Dermis microvascular lymphatic vessel endothelial cell (primary cell): ENCODE measurements at places on chromosomes 16 and 17.

GRCh38 chr16:89013111-89013510 is 36.1 kb upstream of the CBFA2T3 start:
- no peak for DNase-seq

- no peak for DNase-seq
Measured at GRCh38 chr16:35365675-35366074, 1906.3 kb downstream of the TP53TG3F start.

GRCh38 chr16:88894681-88895300 is 28.3 kb upstream of the PABPN1L start:
- DNase-seq, result no peak

GRCh38 chr16:6132121-6132520 is 1034.5 kb upstream of the EEF2KMT start:
- no peak for DNase-seq

DNA sequence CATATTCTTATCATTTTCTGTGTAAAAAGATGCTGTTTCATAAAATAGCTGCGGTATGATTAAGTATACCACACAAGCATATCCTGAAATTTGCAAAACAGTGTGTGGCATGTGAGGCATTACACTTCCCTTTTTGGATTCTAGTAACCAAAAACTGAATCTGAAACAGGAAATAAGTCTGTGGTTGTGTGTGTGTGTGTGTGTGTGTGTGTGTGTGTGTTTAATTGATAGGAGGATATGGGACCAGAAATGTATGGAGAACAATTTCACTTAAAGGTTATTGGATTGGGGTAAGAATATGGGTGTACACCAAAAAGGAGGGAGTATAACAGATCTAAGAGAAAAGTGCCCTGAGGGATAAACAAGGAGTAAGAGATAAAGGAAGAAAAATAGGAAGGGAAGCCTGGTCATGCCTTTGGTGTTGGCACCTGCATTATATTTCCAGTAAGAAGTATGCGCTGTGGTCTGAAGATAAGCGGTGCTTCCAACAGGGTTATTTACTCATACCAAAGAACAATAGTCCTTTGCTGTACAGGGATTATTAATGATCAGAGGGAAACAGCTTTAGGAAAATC is 4.0 kb downstream of the LYRM1 start:
- DNase-seq, result peak; percentile 97

GRCh38 chr16:75109732-75110243 is 6.8 kb downstream of the LDHD start:
- no peak for DNase-seq

DNA sequence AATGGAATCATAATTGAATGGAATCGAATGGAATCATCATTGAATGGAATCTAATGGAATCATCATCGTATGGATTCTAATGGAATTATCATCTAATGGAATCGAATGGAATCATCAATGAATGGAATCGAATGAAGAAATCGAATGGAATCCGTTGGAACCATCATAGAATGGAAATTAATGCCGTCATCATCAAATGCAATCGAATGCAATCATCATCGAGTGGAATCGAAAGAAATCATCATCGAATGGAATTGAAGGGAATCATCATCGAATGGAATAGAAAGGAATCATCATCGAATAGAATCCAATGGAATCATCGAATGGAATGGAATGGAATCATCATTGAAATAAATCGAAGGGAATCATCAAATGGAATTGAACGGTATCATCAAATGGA is 217.2 kb downstream of the SHCBP1 start:
- no peak for DNase-seq

DNA sequence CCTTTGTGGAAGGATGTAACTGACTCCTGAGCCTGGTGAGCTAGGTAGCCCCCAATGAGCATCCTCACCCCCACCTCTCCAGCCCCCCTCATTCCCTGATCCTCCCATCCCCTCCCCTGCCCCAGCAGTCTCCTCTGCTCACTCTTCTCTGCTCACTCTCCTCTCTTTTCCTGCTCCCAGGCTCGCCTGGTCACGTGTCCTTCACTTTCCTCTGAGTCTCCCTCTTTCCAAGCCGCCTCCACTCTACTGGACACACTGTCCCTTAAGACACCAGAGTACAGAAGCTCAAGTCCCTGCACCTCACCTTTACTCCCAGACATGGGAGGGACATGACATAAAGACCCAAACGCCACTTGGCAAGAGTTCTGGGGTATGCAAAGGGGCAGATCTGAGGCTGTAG is 76.3 kb upstream of the RBL2 start:
- DNase-seq, result no peak

- no peak for DNase-seq
Measured at GRCh38 chr16:87138316-87138715, 178.9 kb downstream of the C16orf95 start.

GRCh38 chr16:72473631-72474030 is 301.7 kb upstream of the PMFBP1 start:
- no peak for DNase-seq
